ENCODE measurements at places on chromosomes 7 and 10.

- no peak overlapping the region for H3K4me3 ChIP-seq
- H3K36me3 ChIP-seq: no peaks in the 10 kb centered on the region
- H3K27me3 ChIP-seq: no peaks in the 10 kb centered on the region
- no peak overlapping the region for H3K27ac ChIP-seq
Measured at GRCh38 chr7:34227525-34227924, 322.2 kb downstream of the BMPER start.

- H3K4me3 ChIP-seq: no peak overlapping the region
- peak overlapping the region; percentile 63 for H3K27ac ChIP-seq
- no peak for DNase-seq
- H3K27me3 ChIP-seq: no peaks in the 10 kb centered on the region
Measured at GRCh38 chr10:69469976-69470375, 18.7 kb downstream of the TSPAN15 start.

- DNase-seq: no peak
- no peaks in the 10 kb centered on the region for H3K27me3 ChIP-seq
Measured at GRCh38 chr10:18594574-18595156, 56.7 kb downstream of the NSUN6 start.

DNA sequence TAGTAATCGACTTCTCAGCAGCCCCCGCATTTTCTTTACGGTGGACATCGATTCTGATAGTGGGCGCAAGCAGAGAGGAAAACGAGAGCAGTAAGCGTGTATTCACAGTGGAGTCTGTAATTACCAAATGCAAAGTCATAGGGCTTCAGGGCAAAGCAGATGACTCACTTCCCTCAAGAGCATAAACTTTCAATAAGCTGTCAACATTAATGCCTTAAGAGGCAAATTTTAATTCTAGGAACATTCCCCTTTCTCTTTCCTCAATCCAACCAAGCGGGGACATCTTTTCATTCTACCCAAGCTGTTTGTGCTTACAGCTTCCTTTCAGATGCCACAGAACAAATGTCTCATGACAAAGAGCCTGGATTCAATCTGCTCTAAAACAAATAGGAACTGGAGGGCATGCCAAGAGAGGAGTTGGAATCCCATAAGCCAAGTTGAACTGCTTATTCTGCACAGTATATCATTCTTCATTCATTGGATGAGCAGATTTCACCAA, 48.6 kb downstream of the MALSU1 start:
- peaks cover 88% of the 10 kb centered on the region for H3K4me1 ChIP-seq
- H3K27ac ChIP-seq: peak overlapping the region; percentile 91
- no peaks in the 10 kb centered on the region for H3K27me3 ChIP-seq
- peak; percentile 98 for DNase-seq
- peak overlapping the region; percentile 46 for H3K4me3 ChIP-seq

DNA sequence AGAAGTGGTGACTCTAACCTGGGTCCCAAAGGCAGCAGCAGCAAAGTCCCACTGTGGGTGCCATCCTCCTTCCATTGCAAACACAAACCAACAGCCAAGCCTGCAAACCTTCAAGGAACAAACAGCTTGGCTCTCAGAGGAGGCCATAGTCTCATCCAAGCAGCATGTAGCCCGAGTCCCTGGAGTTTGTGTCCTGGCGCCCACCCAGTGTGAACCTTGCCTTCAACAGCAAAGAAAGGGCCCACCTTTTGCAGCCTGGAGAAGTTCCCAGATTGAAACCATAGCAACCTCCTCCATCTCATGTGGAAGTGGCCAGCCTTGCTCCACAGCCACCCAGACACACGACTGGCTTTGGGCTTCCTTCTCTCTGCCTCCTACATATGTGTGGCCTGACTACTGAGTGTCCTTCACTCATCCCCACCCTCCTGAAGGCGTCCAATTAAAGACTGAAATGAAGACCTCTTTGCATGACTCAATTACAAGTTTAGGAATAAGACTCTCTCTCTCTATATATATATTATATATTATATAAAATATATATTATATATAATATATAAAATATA, 106.1 kb downstream of the C10orf90 start:
- no peaks in the 10 kb centered on the region for H3K27me3 ChIP-seq
- no peak overlapping the region for H3K4me3 ChIP-seq
- peaks cover 3% of the 10 kb centered on the region for H3K4me1 ChIP-seq
- H3K27ac ChIP-seq: no peak overlapping the region
